T-cell (primary cell): ENCODE measurements at places on chromosomes 11 and 22. TPM values are rescaled to one million over a fixed set of nuclear protein-coding genes. Genes with fewer than 3 reads are reported as not detected.

FOLR2 gene
- not detected for total RNA-seq

RIMBP3B gene
- 0.14 TPM for total RNA-seq

CARS1 gene
- total RNA-seq, result 45.3 TPM

TST gene
- total RNA-seq, result 1.2 TPM

EFCAB6 gene
- 0.32 TPM for total RNA-seq

KDM4D gene
- 0.50 TPM for total RNA-seq

OR10A2 gene
- not detected for total RNA-seq

WBP2NL gene
- 2.2 TPM for total RNA-seq

KRTAP5-4 gene
- not detected for total RNA-seq

OR8G1 gene
- not detected for total RNA-seq

ACTN3 gene
- total RNA-seq, result 0.18 TPM

BIK gene
- 2.6 TPM for total RNA-seq

CD59 gene
- 34.3 TPM for total RNA-seq

YPEL4 gene
- 13.5 TPM for total RNA-seq

FAM227A gene
- total RNA-seq, result 1.1 TPM

MYRF gene
- 4.9 TPM for total RNA-seq

OR51B4 gene
- not detected for total RNA-seq
